Renal pelvis (tissue), 12 donors: ENCODE measurements at places on chromosomes 11 and 22. TPM values are rescaled to one million over a fixed set of nuclear protein-coding genes. Genes with fewer than 3 reads are reported as not detected.

NF2 gene
- 29.3 TPM for polyA plus RNA-seq

CATSPER1 gene
- not detected for polyA plus RNA-seq

NRIP3 gene
- 0.96 TPM for polyA plus RNA-seq

YWHAH gene
- polyA plus RNA-seq = 98.4 TPM

B4GAT1 gene
- 56.2 TPM for polyA plus RNA-seq

KDM4E gene
- 0.07 TPM for polyA plus RNA-seq

KRTAP5-7 gene
- not detected for polyA plus RNA-seq

UPK3A gene
- polyA plus RNA-seq = 2.0 TPM

CRYBA4 gene
- not detected for polyA plus RNA-seq

PDE2A gene
- polyA plus RNA-seq = 17.2 TPM

OR5AP2 gene
- polyA plus RNA-seq = not detected
